ENCODE measurements at places on chromosomes 1 and 21.

DNA sequence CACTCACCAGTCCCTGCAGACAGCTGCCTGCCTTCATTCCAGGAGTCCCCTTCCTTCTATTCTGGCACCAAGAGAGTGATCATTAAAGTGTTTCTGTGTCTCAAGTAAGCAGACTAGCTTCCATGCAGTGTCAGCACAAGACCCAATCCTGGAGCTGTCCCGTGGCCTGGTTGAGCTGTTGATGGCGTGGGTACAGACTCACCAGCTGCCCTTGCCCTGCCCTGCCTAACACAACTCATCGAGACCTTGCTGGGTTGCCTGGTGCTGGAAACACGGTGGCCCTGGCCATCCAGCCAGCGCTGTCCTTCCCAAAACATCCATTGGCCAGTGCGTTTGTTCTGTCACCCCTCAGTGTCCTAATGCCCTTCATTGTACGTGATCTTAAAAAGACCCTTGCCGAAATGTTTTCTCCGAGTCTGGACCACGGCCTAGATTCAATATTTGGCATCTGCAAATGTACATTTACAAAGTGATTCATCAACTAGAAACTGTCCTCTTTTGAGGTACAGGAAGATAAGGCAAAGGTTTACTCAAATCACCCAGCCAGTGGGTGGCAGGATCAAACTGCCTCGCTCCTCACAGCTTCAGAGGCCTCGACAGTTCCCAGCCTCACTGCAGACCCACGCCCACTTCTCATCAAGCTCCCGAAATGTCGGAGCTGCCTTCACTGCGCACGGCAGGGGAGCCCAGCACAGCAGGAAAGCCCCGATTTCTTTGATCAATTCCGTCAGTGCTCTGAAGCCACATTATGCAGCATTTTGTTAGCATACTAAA lies 494.2 kb downstream of the KIF26B start:
- no peak for DNase-seq

GRCh38 chr1:107695341-107695740 lies 269.6 kb downstream of the VAV3 start:
- no peak for DNase-seq

DNA sequence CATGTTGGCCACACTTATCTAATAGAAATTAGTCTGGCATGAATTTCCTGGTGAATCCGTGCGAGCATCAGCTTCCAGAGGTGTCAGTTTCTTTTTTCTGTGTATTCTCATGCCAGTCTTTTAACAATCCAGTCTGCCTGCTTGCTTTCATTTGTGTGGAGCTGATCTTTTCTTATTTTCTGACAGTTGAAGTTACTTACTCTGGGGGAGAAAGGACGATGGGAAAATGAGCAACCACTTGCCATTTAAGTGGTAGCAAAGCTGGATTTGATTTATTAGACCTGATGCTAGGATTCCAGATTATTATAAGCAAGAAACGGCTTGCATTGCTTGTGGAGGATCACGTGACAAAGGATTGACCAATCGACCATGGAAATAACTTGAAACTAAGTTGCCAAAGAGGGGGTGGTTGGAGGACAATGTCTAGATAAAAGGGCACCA lies 24.3 kb upstream of the APP start:
- DNase-seq = no peak

- no peak for DNase-seq
These were observed at the start of the genes FAM229A and TSSK3 for GRCh38 chr1:32362474-32363313. Gene FAM229A, minus strand, starts transcription at chr1:32362485. Its CDS starts 394 bp downstream, at chr1:32362091. Gene TSSK3, plus strand, starts transcription at chr1:32362539. Its CDS starts 163 bp downstream, at chr1:32362702.

DNA sequence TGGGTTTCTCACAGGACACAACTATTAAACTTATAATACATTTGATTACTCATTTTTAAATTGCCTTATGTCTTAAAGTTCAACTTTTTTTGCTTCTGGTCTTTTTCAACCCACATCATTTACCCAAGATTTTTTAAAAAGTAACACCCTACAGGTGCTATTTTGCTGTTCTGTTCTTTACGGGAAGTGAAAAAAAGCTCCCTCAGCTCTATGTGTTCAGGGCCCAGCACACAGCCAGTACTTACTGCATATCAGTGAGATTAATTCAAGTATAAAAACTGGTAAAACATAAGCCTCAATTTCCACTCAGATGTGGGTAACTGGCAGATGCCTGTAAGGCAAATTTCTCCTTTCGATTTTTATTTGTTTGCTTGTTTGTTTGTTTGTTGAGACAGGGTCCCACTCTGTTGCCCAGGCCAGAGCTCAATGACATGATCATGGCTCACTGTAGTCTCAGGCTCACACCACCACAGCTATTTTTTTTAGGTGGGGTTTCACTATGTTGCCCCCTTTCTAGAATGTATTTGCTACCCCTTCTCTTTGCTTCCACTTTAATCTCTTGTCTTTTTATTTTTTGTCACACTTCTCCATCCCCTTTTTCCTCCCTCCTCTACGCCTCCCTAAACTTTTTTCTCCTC lies 20.3 kb downstream of the RNASEL start:
- DNase-seq = no peak

GRCh38 chr1:153535242-153536011 lies at the start of gene S100A6:
Gene S100A6, minus strand, starts transcription at chr1:153535991. Its CDS starts 652 bp downstream, at chr1:153535339.
- DNase-seq = no peak

GRCh38 chr1:201501812-201502510 lies 5.0 kb downstream of the CSRP1 start:
- DNase-seq = no peak

GRCh38 chr1:162687870-162688269 lies 55.6 kb downstream of the DDR2 start:
- DNase-seq = no peak

- no peak for DNase-seq
These were observed 21.4 kb downstream of the CNST start for GRCh38 chr1:246587606-246588005.

DNA sequence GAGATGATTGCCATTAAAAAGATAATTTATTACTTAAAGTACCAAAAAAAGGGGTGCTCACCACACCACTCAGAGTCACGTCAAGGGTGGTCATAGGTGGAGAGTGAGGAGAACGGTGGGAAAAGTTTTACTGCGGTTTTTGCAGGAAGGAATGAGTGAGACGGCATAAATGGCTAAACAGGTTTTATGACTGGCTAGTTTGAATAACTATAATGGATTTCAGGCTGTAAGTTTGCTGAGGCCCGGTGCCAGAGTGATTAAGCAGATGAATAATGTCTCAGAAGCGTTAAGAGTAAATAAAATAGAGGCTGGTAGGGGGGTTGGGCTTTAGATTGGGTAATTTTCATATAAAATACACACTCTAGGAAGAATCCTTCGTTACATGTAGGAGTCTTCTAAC lies 1337.8 kb downstream of the AMY1C start:
- DNase-seq = no peak

- no peak for DNase-seq
These were observed 72.1 kb downstream of the SLC45A1 start for GRCh38 chr1:8389958-8390535.

DNA sequence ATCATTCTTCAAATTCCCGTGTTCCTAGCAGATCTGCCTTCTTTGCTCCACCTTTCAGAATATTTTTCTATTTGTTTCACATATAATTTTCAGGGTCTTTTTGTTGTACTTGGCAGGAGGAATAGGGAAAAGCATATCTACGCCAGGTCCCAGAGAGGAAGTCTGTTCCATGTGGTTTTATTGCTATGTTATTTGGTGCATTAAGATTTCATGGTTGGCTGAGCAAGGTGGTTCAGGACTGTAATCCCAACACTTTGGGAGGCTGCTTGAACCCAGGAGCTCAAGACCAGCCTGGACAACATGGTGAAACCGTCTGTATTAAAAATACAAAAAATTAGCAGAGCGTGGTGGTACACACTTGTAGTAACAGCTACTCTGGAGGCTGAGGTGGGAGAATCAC lies 36.1 kb downstream of the COL6A1 start:
- no peak for DNase-seq

DNA sequence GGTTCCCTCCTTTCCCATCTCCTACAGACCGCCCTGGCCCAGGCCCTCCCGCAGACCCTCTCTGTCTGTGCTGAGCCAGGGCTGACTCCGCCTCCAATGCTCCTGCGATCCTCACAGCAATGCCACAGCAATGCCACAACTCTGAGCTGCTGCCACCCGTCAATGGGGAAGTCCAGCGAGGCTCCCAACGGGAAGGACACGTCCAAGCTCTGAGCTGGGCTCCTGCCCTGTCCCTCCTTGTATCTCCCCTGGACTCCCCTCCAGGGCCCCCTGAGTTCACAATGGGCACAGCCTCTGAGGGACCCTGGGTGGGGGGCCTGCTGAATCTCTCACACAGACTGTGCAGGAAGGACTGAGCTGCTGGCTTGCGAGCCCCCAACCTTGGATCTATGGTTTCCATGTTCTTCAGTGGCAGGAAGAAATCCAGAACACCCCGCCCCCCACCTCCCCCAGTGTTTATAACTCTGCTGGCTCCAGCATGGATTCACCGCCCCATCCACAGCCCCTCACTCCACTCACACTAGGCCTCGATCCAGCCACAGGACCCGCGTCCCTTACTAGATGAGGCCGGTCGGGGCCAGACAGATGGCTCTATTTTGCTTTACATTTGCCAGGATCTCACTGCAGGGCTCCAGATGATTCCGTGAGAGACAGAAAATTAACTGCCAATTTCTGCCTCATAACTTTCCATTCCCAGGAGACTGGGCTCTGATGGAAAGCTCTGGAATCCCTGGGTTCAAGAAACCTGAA lies 338.0 kb downstream of the MATN1 start:
- no peak for DNase-seq

GRCh38 chr1:72635719-72636118 lies 353.4 kb upstream of the NEGR1 start:
- DNase-seq = no peak

DNA sequence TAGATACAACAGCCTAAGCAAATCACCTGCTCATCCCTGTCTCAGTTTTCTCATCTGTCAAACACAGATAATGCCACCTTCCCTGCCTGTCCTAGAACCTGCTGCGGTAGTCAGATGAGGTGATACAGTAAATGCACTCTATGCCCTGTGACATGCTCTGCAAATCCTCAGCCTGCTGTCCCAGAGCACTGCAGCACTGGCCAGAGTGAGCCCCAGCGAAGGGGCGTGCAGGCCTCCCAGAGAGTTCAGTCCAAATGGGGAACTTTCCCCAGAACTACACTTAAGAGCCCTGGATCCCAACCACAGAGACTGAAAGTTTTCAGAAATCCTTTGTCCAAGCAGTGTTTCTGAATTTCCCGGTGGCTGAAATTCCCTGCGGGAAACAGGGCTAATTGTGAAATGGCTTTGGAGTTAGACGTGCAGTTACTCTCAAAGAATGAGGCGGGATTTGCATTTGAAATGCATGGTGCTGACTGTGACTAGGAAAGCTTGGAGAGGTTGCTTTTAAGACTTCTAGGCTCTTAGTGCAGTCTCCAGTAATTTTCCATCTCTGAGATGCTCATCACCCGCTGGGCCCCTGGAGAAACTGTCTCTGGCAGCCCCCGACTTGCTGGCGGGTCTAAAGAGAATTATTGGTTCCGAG lies 206.5 kb upstream of the AJAP1 start:
- DNase-seq = no peak

GRCh38 chr1:15931401-15931800 lies 44.5 kb downstream of the ZBTB17 start:
- no peak for DNase-seq

- no peak for DNase-seq
These were observed 73.5 kb upstream of the WNT4 start for GRCh38 chr1:22216210-22216883.

- no peak for DNase-seq
These were observed 1.7 kb upstream of the LRRC52 start for GRCh38 chr1:165542015-165542631.
